Esophagus mucosa (tissue), 1 donor: ENCODE measurements at places on chromosomes 6 and 20. TPM values are rescaled to one million over a fixed set of nuclear protein-coding genes. Genes with fewer than 3 reads are reported as not detected.

DNA sequence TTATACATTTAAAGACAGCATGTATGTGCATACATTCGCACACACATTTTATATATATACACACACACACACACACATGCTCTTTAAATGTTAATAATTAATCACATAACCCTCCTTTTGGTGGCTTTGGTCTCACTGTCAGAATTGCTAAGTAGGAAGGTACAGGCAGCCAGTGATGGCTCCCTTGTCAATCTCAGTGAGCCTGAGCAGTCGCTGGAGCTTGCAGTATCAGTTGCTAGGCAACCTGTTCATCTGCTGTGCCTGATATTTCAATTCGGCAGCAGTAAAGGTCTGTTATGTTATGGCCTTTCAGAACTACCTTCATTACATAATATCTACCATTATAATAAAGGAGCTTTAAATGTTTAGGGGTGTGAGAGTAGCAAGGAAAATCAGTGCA, 374.3 kb downstream of the LMBRD1 start:
- no peak for ATAC-seq

DNA sequence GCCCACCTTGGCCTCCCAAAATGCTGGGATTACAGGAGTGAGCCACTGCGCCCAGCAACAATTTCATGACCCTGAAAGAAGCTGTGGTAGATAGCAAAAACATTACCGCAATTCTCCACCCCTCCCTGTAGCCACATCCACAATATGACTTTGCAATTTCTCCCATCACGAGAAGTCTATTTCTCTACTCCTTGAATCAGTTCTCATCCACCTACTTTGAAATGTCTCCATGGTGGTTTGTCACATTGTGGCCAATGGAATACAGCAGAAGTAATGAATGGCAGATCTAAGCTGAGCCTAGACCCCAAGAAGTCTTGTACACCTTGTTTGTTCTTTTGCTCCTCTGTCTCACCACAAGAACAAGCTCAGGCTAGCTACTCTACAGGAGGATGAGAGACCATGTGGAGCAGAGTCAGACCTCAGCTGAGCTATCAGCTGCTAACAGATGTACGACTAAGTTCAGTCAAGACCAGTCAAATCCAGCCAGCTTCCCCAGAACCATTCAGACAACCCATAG, 6.3 kb downstream of the OXT start:
- no peak for ATAC-seq

DNA sequence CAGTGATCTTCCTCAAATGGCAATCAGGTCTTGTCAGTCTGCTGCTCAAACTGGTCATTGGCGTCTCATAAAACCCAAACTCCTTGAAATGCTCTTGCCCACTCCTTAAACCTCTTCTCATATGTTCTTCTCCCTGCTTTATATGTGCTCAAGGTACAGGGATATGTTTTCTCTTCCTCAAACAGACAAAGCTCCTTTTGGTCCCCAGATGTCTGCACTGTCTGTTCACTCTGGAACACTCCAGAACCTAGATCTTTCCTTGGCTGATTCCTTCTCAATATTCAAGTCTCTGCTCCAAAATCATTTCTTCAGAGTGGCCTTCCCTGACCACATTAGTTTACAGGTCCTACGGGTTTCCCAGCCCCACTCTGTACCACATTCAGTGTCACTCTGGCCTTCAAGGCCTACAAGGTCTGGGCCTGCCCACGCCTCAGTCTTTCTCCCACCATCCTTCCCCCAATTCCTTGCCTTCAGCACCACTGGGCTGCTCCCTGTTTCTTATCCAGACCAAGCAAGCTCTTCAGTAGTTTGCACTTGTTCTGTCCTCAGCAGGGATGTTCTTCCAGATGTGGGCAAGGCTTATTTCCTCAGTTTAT, 9.0 kb downstream of the THEMIS start:
- ATAC-seq, result no peak

GRCh38 chr6:42313038-42313437, 95.4 kb upstream of the MRPS10 start:
- ATAC-seq, result no peak

DNA sequence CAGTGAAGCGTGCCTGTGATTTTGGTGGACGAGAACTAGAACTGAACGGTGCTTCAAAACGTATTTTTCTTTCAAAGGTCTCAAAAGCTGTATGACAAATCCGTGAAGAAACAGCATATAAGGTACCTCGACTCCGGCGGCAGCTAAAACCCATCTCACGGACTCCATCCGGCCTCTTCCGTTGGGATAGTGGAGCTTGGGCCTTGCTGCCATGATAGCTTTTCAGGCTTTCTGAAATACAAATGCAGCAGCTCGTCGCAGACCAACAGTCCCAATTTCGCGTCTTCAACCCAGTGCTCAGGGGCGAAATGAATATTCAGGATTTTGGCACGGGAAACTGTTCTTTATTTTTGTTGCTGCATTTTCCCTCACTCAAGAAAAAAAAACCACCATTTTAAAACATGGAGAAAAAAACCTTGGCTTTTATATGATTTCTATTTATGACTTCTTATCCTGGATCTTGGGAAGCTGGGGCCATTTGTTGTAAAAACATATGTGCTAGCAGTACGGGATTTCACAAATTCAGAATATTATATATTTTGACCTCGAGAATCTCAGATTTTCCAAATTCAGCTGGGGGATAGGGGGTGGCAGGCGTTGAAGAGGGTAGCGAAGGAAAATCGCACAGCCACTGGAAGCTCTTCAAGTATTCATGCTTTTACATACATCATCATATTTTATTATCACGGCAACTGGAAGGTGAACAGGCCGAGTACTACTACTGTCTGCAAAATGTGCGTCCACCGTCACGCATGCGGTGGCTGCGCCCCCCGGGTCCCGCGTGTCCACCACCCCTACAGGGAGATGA, 849 bp downstream of the GSTA4 start:
- no peak for ATAC-seq

- peak; percentile 50 for ATAC-seq
Observed at GRCh38 chr6:129686941-129687627, 22.9 kb downstream of the ARHGAP18 start.

- no peak for ATAC-seq
Observed at GRCh38 chr6:21937466-21937865, 343.9 kb downstream of the SOX4 start.

DNA sequence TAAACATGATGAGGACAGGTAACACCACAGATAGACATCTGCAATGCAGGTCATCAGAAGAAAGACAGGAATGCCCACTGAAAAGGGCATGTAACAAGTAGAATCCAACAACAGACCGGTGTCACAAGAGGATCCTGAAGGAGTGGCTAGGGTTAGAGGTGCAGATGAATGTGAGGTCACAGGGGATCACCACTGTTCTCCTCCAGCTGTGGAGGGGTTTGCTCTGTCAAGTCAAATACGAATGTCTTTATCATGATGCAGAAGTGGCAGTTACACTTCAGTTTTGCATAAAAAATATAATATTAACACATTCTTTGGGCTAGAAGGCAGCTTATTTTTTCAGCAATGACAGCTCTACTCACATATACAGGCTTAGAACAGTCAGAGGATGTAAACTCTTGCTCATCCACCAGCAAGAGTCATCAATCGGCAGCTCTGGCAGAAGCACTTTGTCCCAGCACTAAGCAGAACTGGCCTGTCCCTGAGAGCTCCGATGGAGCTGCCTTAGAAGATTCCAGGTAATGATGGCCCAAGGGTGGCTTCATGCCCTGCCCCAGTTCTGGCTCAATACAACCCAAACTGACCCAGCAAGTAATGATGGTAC, 130.4 kb upstream of the TRAF3IP2 start:
- ATAC-seq, result no peak

DNA sequence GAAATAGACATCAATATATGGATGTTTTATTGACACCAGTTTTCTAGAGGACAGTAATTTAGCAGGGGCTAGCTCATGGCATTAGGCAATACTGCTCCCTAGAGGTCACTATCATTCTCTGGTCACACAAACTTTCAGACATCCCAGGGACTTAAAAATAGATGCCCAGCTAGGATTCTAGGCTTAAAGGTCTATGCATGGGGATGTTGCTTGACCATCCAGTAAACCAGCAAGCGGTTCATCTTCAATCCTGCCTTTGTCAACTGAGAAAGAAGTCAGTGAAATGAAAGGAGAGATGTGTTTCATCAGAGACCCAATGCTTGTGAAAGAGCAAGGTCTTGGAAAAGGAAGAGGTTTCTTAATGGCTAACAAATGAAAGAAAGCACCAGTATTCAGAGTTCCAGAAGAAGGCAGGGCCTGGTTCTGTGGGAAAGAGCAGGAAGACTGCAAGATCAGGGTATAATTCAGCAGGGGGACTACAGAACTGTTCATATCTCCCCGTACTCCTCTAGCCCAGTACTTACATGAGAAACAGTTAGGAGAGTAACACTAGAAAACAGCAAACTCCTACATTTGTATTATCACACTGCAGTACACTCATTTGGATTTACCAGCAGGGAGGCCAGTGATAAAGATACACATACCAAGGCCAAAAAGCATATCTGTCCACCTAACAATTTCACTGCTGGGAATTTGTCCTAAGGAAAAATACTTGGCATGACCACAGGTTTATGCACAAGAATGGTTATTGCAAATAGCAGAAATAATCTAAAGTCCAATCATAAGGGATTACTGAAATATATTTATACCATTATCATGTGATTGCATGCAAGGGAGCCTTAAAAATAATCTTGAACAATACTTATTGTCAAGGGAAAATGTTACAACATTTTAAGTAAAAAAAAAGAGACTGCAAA, 151.4 kb upstream of the LAMA2 start:
- ATAC-seq, result no peak

Gene FAM217A
- total RNA-seq, result not detected

Gene GJA10
- not detected for total RNA-seq

Gene SALL4
- total RNA-seq, result 0.44 TPM

Gene SGK2
- 0.36 TPM for total RNA-seq

Gene GTSF1L
- total RNA-seq, result not detected
